CD4-positive, alpha-beta T cell treated with Interferon alpha-2 for 1 hour (primary cell): ENCODE measurements at places on chromosomes 6 and 20.

GRCh38 chr6:109738667-109739066 is 47.6 kb downstream of the FIG4 start:
- no peak for DNase-seq

- DNase-seq = no peak
Measured at GRCh38 chr6:44563397-44563796, 175.9 kb downstream of the CDC5L start.

DNA sequence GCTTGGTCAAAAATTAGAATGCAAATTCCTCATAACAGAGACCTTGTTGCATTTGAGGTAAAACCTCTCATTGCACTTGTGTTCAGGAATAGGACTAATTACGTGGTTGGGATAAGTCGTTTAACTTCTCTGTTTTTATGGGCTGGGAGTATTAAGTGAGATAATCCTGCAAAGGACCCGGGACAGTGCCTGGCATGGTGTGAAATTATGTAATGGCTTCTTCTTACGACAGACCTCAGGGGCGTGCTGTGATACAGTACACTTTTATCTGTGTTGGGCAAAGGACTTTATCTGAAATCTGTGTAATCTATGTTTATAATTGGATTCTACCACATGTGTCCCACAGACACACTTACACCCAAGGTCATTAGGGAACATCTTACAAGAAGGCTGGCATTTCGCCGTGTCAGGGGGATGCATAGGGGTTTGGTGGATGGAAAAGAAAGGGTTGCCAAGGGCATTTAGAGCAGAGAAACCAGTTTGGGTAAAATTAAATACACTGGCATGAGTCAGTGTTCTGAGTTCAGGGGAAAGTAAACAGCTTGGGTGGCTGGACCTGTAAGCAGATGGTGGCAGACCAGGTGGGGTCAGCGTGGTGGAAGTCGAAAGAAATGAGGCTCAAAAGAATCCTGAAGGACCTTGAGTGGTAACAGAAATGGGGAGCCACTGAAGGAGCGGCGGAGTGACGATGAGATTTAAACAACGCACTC is 17.2 kb upstream of the RTF2 start:
- DNase-seq = no peak

DNA sequence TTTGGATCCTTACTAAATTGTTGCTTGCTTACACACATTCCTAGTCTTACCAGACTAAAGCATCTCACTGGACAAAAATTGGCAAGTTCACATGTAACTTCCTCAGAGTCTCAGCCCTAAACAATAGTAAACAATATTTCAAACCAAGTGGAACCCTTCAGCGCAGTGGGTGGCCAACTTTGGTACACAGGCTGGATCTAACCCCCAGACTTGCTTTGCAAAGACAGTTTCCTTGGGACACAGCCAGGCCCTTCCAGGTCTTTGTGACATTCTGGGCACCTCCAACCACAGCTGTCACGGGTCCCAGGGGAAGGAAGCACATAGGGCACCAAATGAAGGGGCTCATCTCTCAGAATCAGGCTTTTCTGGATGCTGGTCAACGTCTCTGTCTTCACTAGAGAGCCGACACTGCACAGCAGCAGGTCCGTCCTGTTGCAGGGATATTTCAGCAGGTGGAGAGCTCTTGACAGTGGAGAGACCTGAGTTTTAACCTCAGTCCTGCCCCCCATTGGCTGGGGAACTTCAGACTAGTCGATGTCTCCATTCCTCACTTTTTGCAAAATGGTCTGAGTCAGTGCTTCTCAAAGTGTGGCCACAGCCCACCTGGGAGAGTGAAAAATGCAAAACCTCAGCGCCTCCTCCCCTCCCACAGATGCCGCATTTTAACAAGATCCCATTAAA is 91.4 kb downstream of the BFSP1 start:
- no peak for DNase-seq

DNA sequence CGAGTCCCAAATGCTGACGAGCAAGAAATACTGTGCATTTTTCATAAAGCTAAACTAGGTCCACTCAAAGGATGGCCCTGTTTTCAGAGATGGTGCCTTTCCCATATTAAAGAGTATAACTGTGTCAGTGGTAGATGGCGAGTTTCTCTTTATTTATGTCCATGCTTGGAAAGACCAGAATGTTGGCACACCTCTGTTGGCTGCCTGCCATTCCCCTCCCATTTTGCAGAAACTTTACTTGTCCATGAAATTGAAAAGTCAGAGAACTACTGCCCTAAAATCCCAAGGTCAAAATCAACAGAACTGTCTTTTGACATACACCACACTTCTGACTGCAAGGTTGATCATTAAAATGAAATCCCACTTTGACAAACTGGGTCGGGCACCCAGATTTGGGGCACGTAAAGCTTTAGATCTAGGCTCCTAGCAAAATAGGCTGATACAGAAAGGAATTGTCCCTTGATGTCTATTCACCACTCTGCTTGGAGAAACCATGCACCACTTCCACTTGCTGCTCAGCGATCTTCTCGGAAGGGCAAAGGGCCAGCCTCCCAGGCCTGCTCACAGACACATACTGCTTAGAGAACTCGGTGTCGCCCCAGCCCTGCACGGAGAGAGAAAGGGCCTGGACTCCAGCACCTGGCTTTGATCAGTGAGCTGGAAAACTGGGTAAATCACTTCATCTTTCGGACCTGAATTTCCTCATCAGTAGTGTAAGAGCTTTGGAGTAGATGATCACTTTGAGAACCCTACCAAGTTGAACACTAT is 130.0 kb downstream of the AGPAT4 start:
- DNase-seq = no peak

DNA sequence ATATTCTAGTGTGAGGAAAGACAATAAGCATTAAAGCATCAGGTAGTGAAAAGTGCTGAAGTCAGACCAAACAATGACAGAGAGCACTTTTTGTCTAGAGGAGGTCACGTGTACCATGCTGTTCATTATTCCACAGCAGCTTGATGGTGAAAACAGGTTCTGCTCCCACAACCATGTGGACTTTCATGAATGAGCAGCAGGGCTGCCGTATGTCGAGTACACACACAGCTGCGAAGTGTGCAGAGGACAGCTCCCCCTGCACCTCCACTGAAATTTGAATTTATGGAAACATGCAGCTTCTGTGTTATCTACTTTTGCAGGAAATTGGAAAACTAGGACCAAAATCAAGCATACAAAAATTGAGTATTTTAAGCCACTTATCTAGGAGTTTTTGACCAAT is 85.3 kb downstream of the MAP7 start:
- no peak for DNase-seq

DNA sequence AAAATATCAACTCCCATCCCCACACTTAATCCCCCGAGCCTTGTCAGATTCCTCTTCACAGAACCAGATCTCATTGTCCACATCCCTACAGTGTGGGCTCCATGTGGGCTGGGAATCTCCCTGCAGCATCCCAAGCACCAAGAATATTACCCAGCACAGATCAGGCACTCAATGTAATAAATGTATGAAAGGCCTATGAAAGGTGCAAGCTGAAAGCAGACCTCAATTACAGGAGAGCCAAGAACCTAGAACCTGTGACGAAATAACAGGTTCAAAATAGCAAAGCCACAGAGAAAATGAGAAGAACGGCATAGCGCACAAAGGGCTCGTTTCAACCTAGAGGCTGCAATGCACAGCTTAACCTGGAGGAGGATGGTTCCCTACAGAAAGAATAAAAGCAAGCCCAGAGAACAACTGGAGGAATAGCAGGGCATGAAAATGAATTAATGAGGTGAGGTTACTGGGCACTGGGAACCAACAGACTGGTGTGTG is 3.1 kb downstream of the SLC23A2 start:
- DNase-seq = no peak

GRCh38 chr6:138817799-138818198 is 21.9 kb downstream of the ECT2L start:
- DNase-seq = no peak

- no peak for DNase-seq
Measured at GRCh38 chr20:32991792-32992641, 12.2 kb downstream of the SUN5 start.

- DNase-seq = peak; percentile 11
Measured at GRCh38 chr6:83615025-83615999, 93.6 kb downstream of the SNAP91 start.

DNA sequence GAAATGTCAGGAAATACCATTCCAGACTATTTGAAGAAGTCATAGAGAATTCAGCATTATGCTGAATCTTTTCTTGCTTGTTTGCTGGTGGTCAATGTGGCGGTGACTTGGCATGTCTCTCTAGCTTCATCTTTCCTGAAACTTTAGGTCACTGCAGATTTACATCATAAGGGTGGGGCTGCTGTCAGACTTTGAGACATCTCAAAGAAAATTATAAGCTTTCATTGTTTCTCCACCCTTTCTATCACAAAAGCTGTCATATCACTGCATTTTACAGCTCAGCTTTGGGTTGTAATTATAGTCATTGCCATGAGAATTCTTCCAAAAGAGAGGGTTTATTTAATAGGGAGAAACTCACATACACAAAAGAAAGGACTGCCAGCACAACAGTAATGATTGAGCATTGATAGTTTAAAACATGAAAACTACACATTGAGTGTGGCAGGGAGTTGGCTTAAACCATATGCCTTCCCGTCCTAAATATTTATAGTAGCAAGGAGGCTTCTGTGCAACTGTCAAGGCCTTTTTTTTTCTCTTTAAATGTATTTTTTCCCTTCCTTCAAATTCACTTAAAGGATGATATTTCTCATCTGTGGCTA is 44.7 kb upstream of the LRRC1 start:
- DNase-seq = no peak

DNA sequence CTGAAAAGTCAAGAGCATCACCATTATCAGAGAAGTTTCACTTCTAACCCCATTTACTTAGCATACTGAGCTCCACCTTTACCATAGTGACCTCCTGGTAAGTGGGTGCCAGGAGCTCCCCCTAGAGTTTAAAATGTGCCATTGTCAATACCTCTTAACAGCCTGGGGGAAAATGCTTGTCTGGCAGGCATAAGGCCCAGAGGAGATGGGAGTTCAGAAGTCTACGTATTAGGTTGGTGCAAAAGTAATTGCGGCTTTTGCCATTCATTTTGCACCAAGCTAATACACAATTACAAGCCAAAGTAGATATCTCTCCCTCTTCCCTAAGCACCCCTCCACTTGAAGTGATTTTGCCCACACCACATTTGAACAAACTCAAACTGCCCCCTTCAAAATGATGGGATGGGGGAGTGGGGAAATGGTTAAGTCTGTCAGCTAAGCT is 919.0 kb downstream of the KIF16B start:
- no peak for DNase-seq

- no peak for DNase-seq
Measured at GRCh38 chr20:63163596-63164483, 52.1 kb downstream of the YTHDF1 start.

DNA sequence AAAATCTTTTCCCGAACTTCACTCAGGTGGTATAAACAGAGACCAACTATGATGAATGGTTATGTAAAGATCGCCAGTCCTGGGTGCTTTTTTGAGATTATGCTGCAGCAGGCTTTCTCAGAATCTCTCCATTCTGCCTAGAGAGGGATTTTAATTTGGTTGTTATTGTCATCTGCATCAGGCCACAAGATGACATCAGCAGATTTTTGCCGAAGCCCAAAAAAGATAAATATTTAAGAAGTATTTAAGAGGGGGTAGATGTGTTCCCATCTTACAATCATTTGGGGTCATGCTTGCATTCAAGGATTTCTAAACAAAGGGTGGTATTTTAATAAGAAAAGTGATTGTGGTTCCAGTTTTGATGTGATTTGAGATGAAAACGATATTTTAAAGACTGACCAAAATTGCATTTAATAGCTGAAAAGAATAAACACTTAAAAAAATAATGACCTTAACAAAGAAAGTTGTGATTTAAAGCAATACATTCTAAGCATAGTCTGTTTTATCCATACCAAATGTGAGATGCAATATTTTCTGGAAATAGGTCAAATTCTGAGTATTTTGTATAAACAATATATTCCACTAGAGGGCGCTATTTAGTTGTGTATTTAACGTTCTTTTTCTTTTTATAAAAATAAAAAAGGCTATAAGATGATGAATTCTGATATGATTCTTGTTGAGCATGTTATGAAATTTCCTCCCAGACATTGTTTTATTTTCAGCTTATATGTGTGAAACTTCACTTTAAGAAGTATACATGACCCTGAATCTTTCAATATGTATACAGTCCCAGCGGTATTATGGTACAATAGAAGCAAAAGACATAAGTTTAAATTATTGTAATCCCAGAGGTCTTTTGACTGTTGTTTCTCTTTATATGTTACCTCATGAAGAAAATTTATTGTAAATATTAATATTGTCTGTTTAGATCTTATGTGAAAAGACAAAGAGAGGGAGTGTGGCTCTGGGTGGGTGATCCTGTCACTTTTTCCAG is 51.0 kb upstream of the ZFP64 start:
- DNase-seq = peak; percentile 48

GRCh38 chr6:93040375-93040774 is 379.0 kb downstream of the EPHA7 start:
- DNase-seq = no peak

DNA sequence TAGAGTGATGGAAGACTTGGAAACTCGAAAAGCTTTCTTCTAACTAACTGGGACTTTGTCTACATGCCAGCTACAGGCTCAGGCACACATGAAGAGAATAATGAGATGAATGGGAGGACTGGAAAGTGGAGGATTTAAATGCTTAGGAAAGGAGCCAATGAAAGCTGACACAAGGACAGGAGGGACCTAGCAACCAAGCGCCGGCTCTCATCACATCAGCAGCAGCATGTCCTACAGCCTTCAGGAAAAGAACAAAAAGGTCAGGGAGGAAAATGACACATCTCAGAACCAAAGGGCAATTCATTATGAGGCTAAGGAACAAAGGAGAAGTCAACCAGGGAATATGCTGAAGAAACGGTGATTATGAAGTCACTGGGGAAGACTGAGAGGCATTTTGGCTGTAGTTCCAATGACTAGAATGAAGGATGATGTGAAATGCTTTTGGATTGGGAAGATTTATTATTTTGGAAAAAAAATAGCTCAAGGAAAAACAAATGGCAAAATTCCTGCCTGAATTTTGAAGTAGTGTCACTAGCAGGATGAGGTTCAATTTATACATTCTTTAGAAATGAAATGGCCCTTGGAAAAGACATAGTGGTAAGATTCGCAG is 5.7 kb downstream of the BACH2 start:
- no peak for DNase-seq

GRCh38 chr20:50395251-50395729 is 114.9 kb upstream of the PTPN1 start:
- no peak for DNase-seq

GRCh38 chr20:48599106-48599747 is 228.6 kb downstream of the PREX1 start:
- no peak for DNase-seq

DNA sequence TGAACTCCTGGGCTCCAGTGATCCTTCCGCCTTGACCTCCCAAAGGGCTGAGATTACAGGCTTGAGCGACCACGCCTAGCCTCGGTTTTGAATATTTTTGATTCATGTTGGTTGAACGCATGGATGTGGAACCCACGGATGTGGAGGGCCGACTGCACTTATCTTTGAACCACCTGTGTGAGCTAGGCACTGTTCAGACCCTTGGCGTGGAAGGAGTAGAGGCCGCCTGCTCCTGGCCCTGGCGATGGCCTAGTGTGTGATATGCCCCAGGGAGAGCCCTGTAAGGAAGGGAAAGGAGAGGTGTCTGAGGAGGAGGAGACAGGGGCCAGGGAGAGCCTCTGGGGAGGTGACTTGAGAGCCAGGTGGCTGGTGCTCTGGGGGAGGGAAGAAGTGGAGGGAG is 64.3 kb downstream of the BCAS4 start:
- no peak for DNase-seq

- no peak for DNase-seq
Measured at GRCh38 chr6:73264446-73264845, 1.4 kb upstream of the KHDC1 start.

- DNase-seq = no peak
Measured at GRCh38 chr6:132443206-132443605, 41.9 kb upstream of the MOXD1 start.
